ENCODE measurements at places on chromosomes 13 and 19. TPM values are rescaled to one million over a fixed set of nuclear protein-coding genes. Genes with fewer than 3 reads are reported as not detected.

The COMMD6 gene
- 96.8 TPM for polyA plus RNA-seq

The CALR3 gene
- polyA plus RNA-seq: 0.04 TPM

The ADM5 gene
- 0.73 TPM for polyA plus RNA-seq

The CCDC70 gene
- polyA plus RNA-seq: not detected

The CCDC169 gene
- polyA plus RNA-seq: 0.46 TPM

The HIF3A gene
- polyA plus RNA-seq: not detected

The ZNF737 gene
- 3.6 TPM for polyA plus RNA-seq

The C19orf33 gene
- 366 TPM for polyA plus RNA-seq

DNA sequence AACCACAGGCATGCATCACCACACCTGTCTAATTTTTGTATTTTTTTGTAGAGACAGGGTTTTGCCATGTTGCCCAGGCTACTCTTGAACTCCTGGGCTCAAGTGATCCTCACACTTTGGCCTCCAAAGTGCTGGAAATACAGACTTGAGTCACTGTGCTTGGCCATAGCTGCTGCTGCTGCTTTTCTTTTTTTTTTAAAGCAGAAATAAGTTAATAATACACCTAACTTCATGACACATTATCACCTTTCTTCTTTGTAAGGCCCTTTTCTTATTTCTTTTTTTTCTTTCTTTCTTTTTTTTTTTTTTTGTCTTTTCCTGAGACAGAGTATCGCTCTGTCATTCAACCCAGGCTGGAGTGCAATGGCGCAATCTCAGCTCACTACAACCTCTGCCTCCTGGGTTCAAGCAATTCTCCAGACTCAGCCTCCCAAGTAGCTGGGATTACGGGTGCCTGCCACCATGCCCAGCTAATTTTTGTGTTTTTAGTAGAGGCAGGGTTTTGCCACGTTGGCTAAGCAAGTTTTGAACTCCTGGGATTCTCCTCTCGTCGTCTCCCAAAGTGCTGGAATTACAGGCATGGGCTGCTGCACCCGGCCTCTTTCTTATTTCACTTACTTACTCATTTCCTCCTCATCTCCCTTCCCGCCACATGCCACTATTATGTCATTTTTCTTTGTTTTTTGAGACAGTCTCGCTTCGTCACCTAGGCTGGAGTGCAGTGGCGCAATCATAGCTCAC, 8.7 kb downstream of the SHKBP1 start:
- no peak for DNase-seq

- no peak for DNase-seq
These were observed 8.2 kb downstream of the ZSCAN18 start for GRCh38 chr19:58089846-58090245.

DNA sequence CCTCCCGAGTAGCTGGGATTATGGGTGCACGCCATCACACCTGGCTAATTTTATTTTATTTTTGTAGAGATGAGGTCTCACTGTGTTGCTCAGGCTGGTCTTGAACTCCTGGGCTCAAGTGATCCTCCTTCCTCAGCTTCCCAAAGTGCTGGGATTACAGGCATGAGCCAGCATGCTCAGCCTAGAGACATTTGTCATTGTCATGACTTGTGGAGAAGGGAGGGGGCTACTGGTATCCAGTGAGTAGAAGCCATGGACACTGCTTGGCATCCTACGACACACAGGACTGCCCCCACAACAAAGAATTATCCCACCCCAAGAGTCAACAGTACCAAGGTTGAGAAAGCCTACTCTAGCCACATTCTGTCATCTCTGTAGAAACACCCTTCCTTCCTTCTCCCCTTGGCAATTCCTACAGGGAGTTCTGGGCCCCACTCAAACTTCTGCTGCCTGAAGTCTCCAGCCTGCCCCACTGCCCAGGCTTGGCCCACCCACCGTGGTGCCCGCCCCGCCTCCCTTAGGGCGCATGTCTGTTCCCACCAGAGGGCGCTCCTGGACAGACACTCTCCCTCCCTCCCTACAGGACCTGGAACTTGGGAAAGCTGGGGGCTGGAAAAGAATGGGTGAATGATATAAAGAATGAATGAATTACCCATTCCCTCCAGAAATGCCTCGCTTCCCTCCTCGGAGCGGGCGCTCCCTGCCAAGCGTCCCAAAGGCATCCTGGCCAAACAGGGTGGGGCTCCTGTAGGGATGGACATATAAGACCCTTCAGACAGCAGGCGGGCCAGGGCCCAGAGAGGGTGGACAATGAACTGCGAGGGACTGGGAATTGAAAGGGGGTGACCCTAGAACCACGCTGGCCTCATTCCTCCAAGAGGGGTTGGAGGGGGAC, 5.5 kb upstream of the EMP3 start:
- no peak for DNase-seq

- DNase-seq: no peak
These were observed 134.6 kb downstream of the KATNAL1 start for GRCh38 chr13:30172593-30173302.

- DNase-seq: no peak
These were observed 765.6 kb downstream of the DIAPH3 start for GRCh38 chr13:59398127-59398526.

- DNase-seq: no peak
These were observed 45.5 kb downstream of the BRD4 start for GRCh38 chr19:15286688-15287365.

- DNase-seq: no peak
These were observed 44.0 kb downstream of the MIPEP start for GRCh38 chr13:23845105-23845725.

GRCh38 chr13:109785141-109785891, 1.1 kb downstream of the IRS2 start:
- no peak for DNase-seq

DNA sequence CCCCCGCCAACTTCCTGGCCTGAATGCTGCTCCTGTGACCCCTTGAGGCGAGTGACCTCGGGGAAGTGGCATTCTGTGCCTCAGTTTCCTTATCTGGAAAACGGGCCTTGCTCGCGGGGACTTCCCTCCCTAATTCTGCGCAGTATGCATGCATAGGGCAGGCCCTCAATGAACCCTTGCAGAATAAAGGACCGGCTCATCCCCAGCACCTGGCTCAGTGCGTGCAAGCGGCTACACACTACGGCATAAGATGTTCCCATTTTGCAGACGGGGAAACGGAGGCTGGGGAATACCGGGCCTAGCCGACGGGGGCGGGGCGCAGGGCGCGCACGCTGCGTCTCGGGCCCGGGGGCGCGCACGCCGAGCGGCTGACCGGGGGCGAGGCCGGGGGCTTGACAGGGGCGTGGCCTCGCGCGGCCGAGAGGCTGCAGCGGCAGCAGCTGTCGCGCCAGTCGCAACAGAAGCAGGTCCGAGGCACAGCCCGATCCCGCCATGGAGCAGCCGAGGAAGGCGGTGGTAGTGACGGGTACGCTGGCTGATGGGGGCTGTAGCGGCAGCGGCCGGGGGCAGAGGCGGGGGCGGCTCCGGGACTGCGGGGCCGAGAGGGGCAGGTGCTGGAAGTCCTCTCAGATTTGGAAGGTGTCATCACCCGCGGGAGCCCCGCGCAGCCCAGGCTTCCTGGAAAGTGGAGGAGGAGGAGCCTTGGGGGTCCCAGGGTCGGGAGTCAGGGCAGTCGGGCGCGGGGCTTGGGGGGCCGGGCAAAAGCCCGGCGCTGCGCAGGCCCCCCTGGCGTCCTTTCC, at the start of gene PGPEP1:
PGPEP1 (plus strand) TSS at position 409 of the 800 bp plus-strand sequence; CDS start at position 493, 84 bp downstream.
- DNase-seq: no peak
